Lung (tissue), 17 donors: ENCODE measurements at places on chromosomes 13 and 19. TPM values are rescaled to one million over a fixed set of nuclear protein-coding genes. Genes with fewer than 3 reads are reported as not detected.

GRCh38 chr19:7636317-7636690 lies 606 bp upstream of the STXBP2 start:
- peaks cover 3% of the 10 kb centered on the region for H3K27me3 ChIP-seq
- no peak for DNase-seq
- no peaks in the 10 kb centered on the region for H3K36me3 ChIP-seq
- H3K4me1 ChIP-seq: peaks cover 12% of the 10 kb centered on the region
- no peak overlapping the region for H3K27ac ChIP-seq

GRCh38 chr19:8460516-8461298 lies 15.9 kb downstream of the HNRNPM start:
- peak overlapping the region; percentile 53 for H3K27ac ChIP-seq
- H3K27me3 ChIP-seq: no peaks in the 10 kb centered on the region
- peaks cover 25% of the 10 kb centered on the region for H3K36me3 ChIP-seq
- H3K4me1 ChIP-seq: peaks cover 45% of the 10 kb centered on the region

DNA sequence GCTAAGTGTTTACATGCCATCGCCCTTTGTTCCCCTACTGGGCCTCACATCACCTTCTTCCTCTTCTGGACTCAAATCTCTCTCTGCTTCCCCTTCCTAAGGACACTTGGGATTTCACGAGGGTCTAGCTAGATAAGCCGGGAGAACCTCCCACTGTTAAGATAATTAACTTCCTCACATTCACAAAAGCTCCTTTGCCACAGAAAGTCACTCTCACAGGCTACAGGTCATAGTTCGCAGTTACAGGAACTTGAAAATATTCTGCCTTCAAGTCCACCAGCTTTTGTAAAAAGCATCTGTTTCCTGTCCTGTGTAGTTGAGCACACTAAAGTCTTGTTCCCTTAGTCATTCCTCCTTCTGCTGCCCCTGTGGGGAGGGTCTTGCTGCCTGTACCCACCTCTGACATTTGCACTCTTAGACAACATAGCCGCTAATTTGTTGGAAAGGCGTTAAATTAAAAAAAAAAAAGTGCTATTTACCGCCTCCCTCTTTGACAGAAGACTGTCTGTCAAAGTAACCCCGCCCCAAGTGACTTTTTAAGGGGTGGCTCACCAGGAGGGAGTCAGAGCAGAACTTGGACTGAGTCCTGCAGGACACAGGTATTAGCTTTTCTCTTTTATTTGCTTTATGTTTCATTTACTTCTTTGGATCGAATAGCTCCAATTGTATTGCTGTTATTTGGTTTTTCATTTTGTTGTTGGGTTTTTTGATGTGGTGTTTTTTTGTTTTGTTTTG lies 26.8 kb upstream of the CEACAM21 start:
- H3K27me3 ChIP-seq: peaks cover 6% of the 10 kb centered on the region
- H3K4me3 ChIP-seq: no peak overlapping the region
- no peaks in the 10 kb centered on the region for H3K4me1 ChIP-seq
- peak; percentile 57 for DNase-seq

- H3K27me3 ChIP-seq: no peaks in the 10 kb centered on the region
- no peak overlapping the region for H3K4me3 ChIP-seq
- H3K36me3 ChIP-seq: no peaks in the 10 kb centered on the region
- H3K4me1 ChIP-seq: peaks cover 4% of the 10 kb centered on the region
- H3K27ac ChIP-seq: no peak overlapping the region
Observed at GRCh38 chr19:44611812-44612295, 1.5 kb upstream of the IGSF23 start.

- H3K27ac ChIP-seq: peak overlapping the region; percentile 45
- peak overlapping the region; percentile 91 for H3K4me3 ChIP-seq
- H3K4me1 ChIP-seq: peaks cover 8% of the 10 kb centered on the region
- H3K27me3 ChIP-seq: no peaks in the 10 kb centered on the region
- DNase-seq: no peak
Observed at GRCh38 chr19:56595548-56595899, 422 bp downstream of the ZNF71 start.

- H3K36me3 ChIP-seq: no peaks in the 10 kb centered on the region
- peak within 1 kb of the TSS; percentile 18 for H3K4me3 ChIP-seq
- H3K27me3 ChIP-seq: no peaks in the 10 kb centered on the region
- no peaks in the 10 kb centered on the region for H3K4me1 ChIP-seq
- peak within 1 kb of the TSS; percentile 63 for H3K27ac ChIP-seq
- DNase-seq: no peak
Observed at GRCh38 chr19:41755328-41755913, at the start of gene CEACAM6. CEACAM6 (plus strand) TSS chr19:41755530; CDS start chr19:41755639, 109 bp downstream.

DNA sequence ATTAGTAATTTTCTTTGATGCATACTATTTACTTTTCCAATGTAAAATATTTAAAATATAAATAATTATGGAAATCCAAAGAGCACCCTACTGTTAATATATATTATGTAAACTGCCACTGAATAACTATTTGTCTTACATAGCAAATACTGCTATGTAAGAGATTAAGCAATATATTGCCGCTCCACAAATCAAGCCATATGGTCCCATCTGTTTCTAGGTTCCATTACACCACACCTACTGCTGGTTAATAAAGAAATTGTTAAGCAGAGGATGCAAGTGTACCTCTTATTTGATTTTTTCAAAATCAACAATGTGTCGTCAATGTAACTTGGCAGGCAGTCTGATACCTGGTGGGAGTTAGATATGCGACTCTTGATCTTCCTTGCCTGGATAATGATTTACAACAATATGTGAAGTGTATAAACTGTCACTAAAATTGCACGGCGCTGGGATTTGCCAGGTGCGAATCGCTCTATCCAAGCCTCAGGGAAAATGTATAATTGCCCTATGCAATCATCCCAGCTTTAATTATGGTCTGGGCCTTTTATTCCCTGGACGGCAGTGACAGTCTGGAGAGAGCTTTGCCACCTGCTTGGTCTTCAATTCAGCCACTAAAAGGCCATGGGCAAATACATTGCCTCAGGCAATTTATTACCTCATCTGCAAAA lies 16.0 kb downstream of the SMAD9 start:
- DNase-seq: no peak
- H3K36me3 ChIP-seq: no peaks in the 10 kb centered on the region
- no peak overlapping the region for H3K27ac ChIP-seq

- DNase-seq: no peak
- no peak overlapping the region for H3K4me3 ChIP-seq
- no peak overlapping the region for H3K27ac ChIP-seq
- no peaks in the 10 kb centered on the region for H3K4me1 ChIP-seq
- no peaks in the 10 kb centered on the region for H3K27me3 ChIP-seq
- no peaks in the 10 kb centered on the region for H3K36me3 ChIP-seq
Observed at GRCh38 chr19:40639638-40639982, 38.4 kb downstream of the LTBP4 start.

- peaks cover 11% of the 10 kb centered on the region for H3K36me3 ChIP-seq
- H3K4me1 ChIP-seq: no peaks in the 10 kb centered on the region
- DNase-seq: no peak
- H3K27ac ChIP-seq: no peak overlapping the region
- no peak overlapping the region for H3K4me3 ChIP-seq
Observed at GRCh38 chr19:29202281-29202680, 10.7 kb downstream of the UQCRFS1 start.

DNA sequence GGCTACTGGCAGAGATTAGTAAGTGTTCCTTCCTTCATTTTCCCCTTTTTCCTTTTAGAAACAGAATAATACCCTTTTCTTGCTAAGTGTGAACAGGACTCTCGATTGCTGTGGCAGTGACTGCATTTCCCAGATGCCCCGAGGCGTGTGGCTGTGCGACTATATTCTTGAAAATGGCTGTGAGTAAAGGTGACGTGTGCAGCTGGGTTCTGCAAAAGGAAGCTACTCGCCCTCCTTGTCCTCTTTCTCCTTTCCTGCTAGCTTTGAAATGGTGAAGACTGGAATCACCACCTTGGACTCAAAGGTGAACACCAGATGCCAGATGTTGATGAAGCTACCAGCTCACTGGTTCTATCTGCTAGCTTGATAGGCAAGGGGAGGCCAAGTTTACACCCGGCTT lies 121.4 kb downstream of the MIPEP start:
- no peaks in the 10 kb centered on the region for H3K27me3 ChIP-seq
- H3K4me3 ChIP-seq: no peak overlapping the region
- H3K4me1 ChIP-seq: no peaks in the 10 kb centered on the region
- H3K36me3 ChIP-seq: no peaks in the 10 kb centered on the region
- no peak for DNase-seq

PRX gene
- total RNA-seq: 43.8 TPM

NCAN gene
- total RNA-seq: 0.06 TPM

ZNF763 gene
- 7.2 TPM for total RNA-seq
